ENCODE measurements at places on chromosomes 4 and X. TPM values are rescaled to one million over a fixed set of nuclear protein-coding genes. Genes with fewer than 3 reads are reported as not detected.

The PTCHD1 gene
- polyA plus RNA-seq = 0.71 TPM

The PDLIM5 gene
- 50.9 TPM for polyA plus RNA-seq

The EXOC1L gene
- not detected for polyA plus RNA-seq

The BMP2K gene
- polyA plus RNA-seq = 25.5 TPM

The ATP10D gene
- 46.1 TPM for polyA plus RNA-seq

The BMP3 gene
- 13.7 TPM for polyA plus RNA-seq

The USP17L28 gene
- polyA plus RNA-seq = not detected

The TRPC5OS gene
- 0.18 TPM for polyA plus RNA-seq

The MAP7D2 gene
- polyA plus RNA-seq = 3.5 TPM

The DCX gene
- polyA plus RNA-seq = 2.8 TPM

The PAK3 gene
- 5.5 TPM for polyA plus RNA-seq

The MXD4 gene
- 46.8 TPM for polyA plus RNA-seq

DNA sequence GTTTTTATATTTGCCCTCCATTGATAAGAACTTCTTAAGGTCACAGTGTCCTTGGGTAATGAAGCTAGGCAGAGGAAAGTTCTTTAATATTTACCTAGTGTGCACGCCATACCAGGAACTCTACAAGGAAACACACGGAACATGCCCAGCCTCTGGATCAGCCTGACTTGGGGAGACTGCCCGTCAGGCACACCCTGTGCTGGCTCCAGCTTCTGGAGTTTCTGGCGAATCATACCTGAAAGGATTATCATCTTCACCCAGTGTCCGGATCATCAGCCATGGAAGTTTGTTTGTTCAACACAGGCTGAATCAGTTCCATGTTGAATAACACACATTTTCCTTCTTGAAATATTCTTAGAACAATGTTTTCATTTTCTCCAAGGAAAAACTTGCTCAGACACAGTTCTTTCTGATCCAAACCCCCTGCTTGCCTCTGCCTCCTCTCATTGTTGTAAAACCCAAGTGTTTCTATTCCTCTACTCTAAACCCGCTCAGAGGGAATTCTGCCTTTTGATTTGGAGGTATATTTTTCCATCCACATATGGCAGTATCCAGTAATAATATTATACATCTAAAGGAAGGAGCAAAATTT, 176.7 kb downstream of the SHROOM3 start:
- DNase-seq = no peak

DNA sequence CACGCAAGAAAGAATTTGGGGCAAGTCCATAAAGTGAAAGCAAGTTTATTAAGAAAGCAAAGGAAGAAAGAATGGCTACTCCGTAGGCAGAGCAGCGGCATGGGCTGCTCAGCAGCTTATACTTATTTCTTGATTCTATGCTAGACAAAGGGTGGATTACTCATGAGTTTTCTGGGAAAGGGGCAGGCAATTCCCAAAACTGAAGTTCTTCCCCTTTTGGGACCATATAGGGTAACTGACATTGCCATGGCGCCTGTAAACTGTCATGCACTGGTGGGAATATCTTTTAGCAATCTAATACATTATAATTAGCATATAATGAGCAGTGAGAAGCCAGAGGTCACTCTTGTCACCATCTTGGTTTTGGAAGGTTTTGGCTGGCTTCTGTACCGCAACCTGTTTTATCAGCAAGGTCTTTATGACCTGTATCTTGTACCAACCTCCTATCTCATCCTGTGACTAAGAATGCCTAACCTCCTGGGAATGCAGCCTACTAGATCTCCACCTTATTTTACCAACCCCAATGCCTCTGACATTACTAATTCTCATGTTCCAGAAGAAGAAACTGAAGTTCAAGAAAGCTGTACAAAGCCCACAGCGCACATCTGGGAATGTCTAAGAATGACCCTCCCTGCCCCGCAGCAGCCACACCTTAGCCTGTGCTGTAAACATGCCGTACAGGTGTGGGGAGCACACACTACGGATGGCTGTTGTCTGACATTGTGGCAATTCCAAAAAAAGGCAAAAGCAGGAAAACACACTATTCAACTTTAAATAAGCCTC, 18.6 kb downstream of the RXFP1 start:
- DNase-seq = no peak

DNA sequence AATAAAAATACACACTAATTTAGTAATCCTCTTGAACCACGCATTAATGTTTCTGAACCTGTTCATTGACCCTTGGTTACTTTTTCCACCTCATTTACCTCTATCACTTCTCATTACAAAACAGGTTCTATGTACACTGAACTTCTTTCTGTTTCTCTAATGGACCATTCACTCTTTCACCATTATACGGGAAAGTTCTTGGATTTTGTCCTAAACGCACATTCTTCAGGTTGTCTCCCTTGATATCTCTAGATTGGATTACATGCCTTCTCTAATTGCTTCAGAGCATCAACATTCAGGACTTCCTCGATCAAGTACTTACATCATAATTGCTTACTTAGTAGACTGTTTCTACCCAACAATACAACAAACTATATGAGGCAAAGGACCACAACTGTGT, 359.4 kb upstream of the FSTL5 start:
- no peak for DNase-seq

GRCh38 chr4:109432696-109433095, 919 bp upstream of the SEC24B start:
- DNase-seq = peak; percentile 21

DNA sequence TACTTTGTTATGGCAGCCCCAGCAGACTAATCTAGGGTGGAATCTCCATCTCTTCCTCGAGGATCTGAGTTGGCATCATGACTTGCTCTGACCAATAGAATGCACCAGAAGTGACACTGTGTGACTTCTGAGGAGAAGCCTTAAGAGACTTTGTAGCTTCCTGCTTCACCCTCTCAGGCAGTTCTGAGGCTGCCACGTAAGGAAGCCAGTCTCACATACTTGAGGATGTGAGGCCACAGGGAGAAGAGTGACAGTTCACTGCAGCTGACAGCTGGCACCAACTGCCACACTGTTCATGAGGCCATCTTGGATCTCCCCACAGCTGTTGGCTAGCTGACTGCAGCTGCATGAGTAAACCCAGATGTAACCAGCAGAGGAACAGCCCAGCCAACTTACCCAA, 29.3 kb upstream of the BCOR start:
- no peak for DNase-seq

- DNase-seq = no peak
These were observed 31.3 kb upstream of the GNRHR start for GRCh38 chr4:67785528-67785927.

- no peak for DNase-seq
These were observed 672.2 kb downstream of the KCTD8 start for GRCh38 chr4:43776371-43776770.

GRCh38 chr4:55184600-55185523, 59.5 kb upstream of the KDR start:
- DNase-seq = no peak

All from right renal cortex interstitium (tissue), 3 donors.